ENCODE measurements at places on chromosomes 7 and 10.

DNA sequence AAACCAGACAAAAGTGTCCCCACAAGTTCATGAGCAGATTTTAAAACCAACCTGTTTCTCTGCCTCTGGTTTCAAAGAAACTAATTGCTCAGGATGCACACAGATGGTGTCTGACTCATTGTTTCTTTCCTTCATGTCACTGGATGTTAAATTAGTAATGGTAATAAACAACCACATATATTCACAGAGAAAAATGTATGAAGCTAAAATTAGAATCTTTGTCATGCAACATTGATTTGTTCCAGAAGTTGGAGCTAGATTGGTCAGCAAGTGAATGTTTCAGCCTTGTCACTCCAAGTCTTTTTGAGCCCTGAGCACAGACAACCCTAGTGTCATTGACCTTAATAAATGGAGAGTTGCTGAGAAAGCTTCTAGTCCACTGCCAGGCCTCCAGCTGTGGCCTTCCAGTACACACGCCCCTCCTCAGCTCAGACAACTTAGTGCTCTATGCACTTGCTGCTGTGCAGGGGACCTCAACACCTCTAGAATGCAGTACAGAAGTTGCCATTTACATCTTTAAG is 175.9 kb downstream of the CCDC71L start:
- DNase-seq: no peak

DNA sequence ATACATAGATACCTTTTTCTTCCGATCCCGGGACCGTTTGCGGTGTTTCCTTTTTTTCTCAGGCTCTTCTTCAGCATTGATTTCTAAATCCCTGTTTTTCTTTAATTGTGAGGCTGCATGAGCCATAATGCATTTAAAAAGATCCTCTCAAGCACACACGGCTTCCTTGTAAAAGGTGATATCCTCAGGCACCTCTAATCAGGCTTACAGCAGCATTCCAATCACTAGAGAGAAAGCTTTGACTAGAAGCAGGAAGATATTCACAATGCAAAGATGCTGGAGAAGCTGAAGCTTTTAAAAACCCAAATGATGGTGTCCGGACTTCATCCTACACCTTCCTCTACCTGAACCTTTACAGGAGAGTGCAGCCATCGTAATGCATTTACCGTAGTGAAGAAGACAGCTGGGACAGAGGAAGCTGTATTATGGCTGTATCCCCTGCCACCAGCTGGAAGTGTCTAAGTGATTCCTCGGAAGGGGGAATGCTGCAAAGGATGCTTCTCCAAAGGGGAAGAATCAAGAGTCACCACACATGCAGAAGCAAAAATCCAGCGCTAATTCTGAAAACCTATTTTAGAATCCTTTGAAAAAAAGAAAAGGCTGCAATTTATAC is at the start of gene ANK3:
TSS of gene ANK3 (minus strand) at position 463 of the 613 bp plus-strand sequence. CDS start at position 126, 337 bp downstream.
- no peak for DNase-seq

- no peak for DNase-seq
These were observed 6.1 kb upstream of the NAT16 start for GRCh38 chr7:101186194-101186593.

- DNase-seq: no peak
These were observed 70.6 kb downstream of the WAPL start for GRCh38 chr10:86450806-86451603.

DNA sequence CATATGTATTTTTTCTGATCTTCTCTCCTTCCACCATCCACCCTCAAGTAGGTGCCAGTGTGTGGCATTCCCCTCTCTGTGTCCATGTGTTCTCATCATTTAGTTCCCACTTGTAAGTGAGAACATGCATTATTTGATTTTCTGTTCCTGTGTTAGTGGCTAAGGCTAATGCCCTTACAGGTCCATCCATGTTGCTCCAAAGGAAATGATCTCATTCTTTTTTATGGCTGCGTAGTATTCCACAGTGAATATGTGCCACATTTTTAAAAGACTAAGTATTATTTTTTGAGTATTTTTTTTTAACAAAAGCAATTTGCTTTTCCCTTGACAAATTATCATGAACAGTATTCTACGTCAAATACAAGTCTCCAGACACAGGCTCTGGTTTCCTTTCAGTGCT is 86.4 kb upstream of the ZNF746 start:
- no peak for DNase-seq

Measured in esophagus squamous epithelium (tissue), 5 donors.